ENCODE measurements at places on chromosomes 5 and 9. TPM values are rescaled to one million over a fixed set of nuclear protein-coding genes. Genes with fewer than 3 reads are reported as not detected.

NR2F1 gene
- 88.4 TPM for total RNA-seq

CD274 gene
- 3.8 TPM for total RNA-seq

LRRC19 gene
- total RNA-seq = not detected

DNA sequence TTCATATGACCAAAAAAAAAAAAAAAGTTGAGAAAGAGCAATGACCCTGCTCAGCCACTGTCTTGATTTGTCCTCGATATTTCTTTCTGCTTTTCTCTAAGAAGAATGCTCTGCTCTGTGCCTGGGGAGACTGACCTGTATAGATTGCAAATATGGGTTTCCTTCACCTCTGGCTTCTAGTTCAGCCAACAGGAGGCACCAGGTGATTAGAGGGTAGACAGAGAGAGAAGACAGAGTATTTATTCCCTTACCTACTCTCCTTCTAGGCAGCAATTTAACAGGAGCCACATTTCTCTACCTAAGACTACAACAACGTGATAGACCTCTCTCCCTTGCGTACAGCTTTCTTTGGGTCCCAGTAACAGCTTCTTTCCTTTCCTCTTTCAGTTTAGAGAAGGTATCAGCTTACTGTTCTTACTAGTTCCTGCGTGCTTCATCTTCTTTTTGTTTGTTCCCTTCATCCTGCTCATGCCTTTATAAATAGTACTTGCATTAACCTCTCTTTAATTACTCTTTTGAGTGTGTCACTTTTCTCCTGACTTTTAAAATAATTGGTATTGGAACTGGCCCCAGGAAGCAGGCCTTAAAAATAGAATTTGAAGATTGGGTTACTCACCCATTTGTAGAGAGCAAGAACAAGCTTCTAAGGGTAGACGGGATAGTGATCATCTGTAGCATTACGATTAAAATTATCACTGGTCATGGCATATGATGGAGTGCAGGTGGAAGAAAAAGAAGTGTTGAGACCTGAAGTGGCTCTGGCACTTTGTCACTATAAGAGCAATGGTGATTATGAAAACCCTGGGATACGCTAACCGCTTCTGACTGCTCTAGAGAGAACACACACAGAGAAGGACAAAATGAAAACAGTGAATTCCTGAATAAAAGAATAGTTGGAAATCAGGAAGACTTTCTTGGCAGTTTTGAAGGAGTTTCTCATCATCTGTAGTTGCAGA lies 161.2 kb upstream of the FSTL4 start:
- DNase-seq = no peak

- DNase-seq = no peak
These were observed 195.0 kb upstream of the ATP10B start for GRCh38 chr5:161047024-161047423.

DNA sequence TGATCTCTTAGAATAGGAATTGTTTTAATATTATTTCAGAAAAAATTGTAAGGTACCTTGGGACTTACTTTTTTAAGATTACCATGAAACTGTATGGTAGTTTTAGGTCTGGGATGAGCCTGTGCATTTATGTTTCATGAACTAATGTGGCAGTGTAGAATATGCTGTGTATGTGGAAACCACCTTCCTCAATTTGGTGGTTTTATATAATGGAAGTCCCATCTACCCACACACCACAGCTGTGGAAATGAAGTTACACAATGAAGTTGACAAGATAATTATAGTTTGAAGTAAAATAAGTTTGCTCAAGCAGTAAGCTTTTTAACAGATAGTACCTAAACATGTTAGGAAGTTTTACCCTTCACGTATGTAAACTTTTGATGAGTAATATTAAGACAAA lies 24.4 kb downstream of the WDR36 start:
- DNase-seq = no peak

- no peak for DNase-seq
These were observed 315.4 kb downstream of the CDK5RAP2 start for GRCh38 chr9:120264528-120264927.

DNA sequence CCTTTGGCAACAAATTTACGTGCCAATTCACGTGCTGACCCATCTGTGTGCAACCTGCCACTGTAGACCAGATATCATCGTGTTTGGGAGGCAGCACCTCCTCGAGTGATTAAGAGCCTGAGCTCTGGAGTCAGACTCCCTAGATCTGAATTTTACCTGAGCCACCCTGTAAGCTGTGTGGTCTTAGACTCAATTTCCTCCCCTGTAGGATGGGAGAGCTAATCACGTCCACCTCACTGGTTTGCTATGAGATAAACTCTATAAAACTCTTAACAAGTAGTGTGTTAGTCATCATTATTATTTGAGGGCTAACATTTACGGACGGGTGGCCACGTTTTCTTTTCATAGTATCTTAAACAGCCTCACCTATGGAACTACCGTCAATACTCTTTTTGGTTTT lies 220.0 kb upstream of the ADAMTSL1 start:
- peak; percentile 91 for DNase-seq
